H1 (cell line): ENCODE measurements at places on chromosomes 1 and 21.

DNA sequence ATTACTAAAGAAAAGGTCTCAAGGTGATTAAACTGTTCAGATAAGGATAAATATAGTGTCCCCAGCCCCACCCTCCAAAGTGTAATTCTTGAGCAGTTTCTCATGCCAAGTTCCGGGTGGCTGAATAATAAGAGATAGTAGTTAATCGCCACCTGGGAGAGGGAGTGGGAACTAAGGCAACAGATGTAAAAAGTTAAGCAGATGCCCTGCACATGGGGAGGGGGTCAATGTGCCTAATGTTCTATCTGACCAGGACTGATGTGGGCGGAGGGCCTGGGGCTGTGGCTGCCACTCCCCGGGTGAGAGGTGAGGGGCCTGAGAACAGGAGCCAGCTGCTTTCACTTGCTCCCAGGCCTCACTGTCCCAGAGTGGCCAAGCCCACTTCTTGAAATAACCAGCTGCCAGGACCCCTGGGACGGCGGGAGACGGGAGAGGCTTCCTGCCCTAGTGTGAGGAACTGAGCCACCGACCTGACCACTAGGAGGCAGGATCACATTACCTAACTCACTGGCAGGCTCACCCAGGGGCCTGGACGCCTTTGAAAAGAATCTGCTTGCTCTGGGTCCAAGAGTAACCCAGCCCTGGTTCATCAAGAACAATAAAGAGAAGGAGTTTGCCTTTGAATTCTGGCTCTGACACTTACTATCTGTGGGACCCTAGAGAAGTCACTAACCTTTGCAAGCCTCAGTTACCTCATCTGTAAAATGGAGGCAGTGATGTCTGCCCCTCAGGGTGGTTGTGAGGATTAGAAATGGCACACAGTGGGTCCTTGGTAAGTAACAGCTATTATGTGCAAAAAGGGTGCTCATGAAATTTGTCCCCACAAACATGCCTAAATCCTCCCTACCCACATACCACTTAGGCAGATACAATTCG lies 179.2 kb downstream of the ATG4C start:
- H3K4me3 ChIP-seq = no peak overlapping the region
- peaks cover 2% of the 10 kb centered on the region; the same call in 1 of the 2 replicates for H3K27me3 ChIP-seq
- no peaks in the 10 kb centered on the region for H3K36me3 ChIP-seq
- peak; percentile 81 for DNase-seq
- no peak overlapping the region for H3K27ac ChIP-seq

DNA sequence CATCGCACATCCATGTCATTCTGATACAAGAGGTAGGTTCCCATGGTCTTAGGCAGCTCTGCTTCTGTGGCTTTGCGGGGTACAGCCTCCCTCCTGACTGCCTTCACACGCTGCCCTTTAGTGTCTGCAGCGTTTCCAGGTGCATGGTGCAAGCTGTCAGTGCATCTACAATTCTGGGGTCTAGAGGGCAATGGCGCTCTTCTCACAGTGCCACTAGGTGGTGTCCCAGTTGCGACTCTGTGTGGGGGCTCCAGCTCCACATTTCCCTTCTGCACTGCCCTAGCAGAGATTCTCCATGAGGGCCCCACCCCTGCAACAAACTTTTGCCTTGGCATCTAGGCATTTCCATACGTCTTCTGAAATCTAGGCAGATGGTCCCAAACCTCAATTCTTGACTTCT lies 138.2 kb upstream of the BRINP3 start:
- no peaks in the 10 kb centered on the region for H3K27me3 ChIP-seq
- no peak overlapping the region for H3K4me3 ChIP-seq
- DNase-seq = peak; percentile 2
- H3K4me1 ChIP-seq = no peaks in the 10 kb centered on the region
- no peak overlapping the region for H3K27ac ChIP-seq

DNA sequence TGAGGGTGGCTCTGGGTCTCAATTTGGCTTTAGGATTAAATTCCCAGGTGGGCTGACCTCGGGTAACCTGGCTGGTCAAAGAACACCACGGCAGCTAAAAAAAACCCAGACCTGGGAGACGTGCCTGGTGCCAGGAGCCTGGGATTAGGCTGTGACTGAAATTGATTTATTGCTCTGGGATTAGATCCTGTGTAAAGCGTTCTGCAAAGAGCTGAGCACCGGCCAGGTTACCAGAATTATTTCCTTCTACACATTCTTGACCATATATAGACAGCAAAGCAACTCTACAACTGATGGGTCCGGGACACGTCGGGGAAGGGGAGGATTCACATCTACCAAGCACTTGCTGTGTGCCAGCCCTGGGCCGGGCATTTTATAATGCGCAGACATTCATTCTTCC lies 45.2 kb downstream of the TMCO4 start:
- H3K27me3 ChIP-seq = no peaks in the 10 kb centered on the region
- H3K36me3 ChIP-seq = no peaks in the 10 kb centered on the region
- no peaks in the 10 kb centered on the region for H3K4me1 ChIP-seq
- no peak overlapping the region for H3K27ac ChIP-seq
- no peak overlapping the region for H3K4me3 ChIP-seq
- no peak for DNase-seq

DNA sequence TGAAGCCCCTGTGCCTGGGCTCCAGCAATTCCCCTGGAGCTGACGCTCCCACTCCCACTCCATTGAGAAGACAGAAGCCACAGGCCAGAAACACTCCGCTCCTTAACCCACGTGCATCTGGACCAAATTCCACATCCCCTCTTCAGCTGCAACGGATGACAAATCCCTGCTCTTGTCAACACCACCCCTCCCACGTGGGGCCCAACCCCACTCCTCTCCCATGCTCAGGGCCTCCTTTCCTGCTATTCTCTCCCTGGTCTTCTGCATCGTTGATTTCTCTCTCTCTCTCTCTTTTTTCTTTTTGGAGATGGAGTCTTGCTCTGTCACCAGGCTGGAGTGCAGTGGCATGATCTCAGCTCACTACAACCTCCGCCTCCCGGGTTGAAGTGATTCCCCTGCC lies 18.3 kb downstream of the CA6 start:
- H3K36me3 ChIP-seq = no peaks in the 10 kb centered on the region
- no peaks in the 10 kb centered on the region for H3K27me3 ChIP-seq
- H3K4me1 ChIP-seq = peaks cover 2% of the 10 kb centered on the region; the same call in 1 of the 2 replicates
- no peak for DNase-seq
- no peak overlapping the region for H3K27ac ChIP-seq

- no peak overlapping the region for H3K4me3 ChIP-seq
- H3K27me3 ChIP-seq = no peaks in the 10 kb centered on the region
- no peaks in the 10 kb centered on the region for H3K36me3 ChIP-seq
- H3K4me1 ChIP-seq = no peaks in the 10 kb centered on the region; the same call in 1 of the 2 replicates
- DNase-seq = no peak
Measured at GRCh38 chr1:31013187-31013864, 52.2 kb downstream of the PUM1 start.

- no peaks in the 10 kb centered on the region for H3K27me3 ChIP-seq
- no peak overlapping the region for H3K4me3 ChIP-seq
- no peaks in the 10 kb centered on the region for H3K4me1 ChIP-seq
Measured at GRCh38 chr1:227747948-227748495, 12.8 kb downstream of the SNAP47 start.

GRCh38 chr1:201877877-201878401 lies 10.8 kb upstream of the SHISA4 start:
- H3K4me1 ChIP-seq = no peaks in the 10 kb centered on the region
- H3K27me3 ChIP-seq = no peaks in the 10 kb centered on the region
- DNase-seq = no peak
- H3K4me3 ChIP-seq = no peak overlapping the region
- no peak overlapping the region for H3K27ac ChIP-seq

- H3K4me3 ChIP-seq = no peak overlapping the region
- DNase-seq = no peak
- no peaks in the 10 kb centered on the region for H3K36me3 ChIP-seq
- H3K4me1 ChIP-seq = no peaks in the 10 kb centered on the region
- H3K27ac ChIP-seq = no peak overlapping the region
- no peaks in the 10 kb centered on the region for H3K27me3 ChIP-seq
Measured at GRCh38 chr21:28857752-28858151, 134.9 kb downstream of the LTN1 start.

- peak; percentile 73 for DNase-seq
- no peak overlapping the region for H3K4me3 ChIP-seq
- H3K36me3 ChIP-seq = no peaks in the 10 kb centered on the region
- no peak overlapping the region for H3K27ac ChIP-seq
- peaks cover 13% of the 10 kb centered on the region for H3K4me1 ChIP-seq
Measured at GRCh38 chr21:41611966-41612606, 104.1 kb upstream of the TMPRSS2 start.

GRCh38 chr21:38561613-38562581 lies 63.6 kb upstream of the ERG start:
- no peaks in the 10 kb centered on the region for H3K4me1 ChIP-seq
- H3K27ac ChIP-seq = no peak overlapping the region
- no peak overlapping the region for H3K4me3 ChIP-seq
- DNase-seq = no peak
- H3K36me3 ChIP-seq = no peaks in the 10 kb centered on the region

- DNase-seq = no peak
- no peaks in the 10 kb centered on the region for H3K27me3 ChIP-seq
- H3K4me3 ChIP-seq = no peak overlapping the region
Measured at GRCh38 chr21:44399955-44400790, 46.8 kb downstream of the TRPM2 start.

GRCh38 chr1:208172423-208173145 lies 71.6 kb downstream of the PLXNA2 start:
- H3K27ac ChIP-seq = no peak overlapping the region
- H3K27me3 ChIP-seq = no peaks in the 10 kb centered on the region

DNA sequence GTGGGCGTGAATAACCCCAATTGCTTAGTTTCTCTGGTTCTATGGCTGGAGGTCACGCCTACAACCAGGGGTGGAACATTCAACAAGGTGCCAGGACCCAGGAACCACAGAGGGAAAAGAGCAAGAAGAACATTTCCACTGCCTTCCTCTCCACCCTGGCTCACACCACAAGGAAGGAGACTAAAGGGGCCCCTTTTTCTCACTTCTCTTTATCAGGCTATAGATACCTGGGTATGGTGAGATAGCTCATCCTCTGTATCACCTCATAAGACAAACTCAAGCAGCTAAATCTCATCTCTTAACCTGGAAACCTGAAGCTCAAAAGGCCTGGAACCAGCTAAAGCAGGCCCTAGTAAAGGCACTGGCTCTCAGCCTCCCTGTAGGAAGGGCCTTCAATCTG lies 438.8 kb upstream of the OLFM3 start:
- H3K36me3 ChIP-seq = no peaks in the 10 kb centered on the region
- no peaks in the 10 kb centered on the region for H3K27me3 ChIP-seq
- H3K4me3 ChIP-seq = no peak overlapping the region
- DNase-seq = no peak
- H3K4me1 ChIP-seq = no peaks in the 10 kb centered on the region

DNA sequence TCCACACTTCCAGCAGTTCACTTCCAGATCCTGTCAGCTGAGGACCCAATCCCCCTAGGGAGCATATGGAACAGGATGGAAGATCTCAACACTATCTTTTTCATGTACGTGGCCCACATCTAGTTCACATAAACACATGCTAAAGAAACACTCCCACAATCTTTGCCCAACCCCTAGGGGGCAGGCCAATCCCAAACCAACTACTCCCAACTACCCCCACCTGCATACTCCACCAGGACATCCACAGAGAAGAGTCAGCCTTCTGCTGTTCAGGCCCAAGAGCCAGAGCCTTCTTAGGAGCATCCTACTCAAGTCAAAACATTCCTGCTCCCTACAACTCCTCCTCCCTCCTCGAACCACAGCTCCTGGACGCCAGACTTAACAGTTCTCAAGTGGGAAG lies 5.6 kb upstream of the SLC5A9 start:
- H3K4me1 ChIP-seq = 0 out of 2 replicates have a peak, but pooled peaks cover 6% of the 10 kb centered on the region
- no peaks in the 10 kb centered on the region for H3K36me3 ChIP-seq
- no peaks in the 10 kb centered on the region for H3K27me3 ChIP-seq
- no peak overlapping the region for H3K4me3 ChIP-seq

DNA sequence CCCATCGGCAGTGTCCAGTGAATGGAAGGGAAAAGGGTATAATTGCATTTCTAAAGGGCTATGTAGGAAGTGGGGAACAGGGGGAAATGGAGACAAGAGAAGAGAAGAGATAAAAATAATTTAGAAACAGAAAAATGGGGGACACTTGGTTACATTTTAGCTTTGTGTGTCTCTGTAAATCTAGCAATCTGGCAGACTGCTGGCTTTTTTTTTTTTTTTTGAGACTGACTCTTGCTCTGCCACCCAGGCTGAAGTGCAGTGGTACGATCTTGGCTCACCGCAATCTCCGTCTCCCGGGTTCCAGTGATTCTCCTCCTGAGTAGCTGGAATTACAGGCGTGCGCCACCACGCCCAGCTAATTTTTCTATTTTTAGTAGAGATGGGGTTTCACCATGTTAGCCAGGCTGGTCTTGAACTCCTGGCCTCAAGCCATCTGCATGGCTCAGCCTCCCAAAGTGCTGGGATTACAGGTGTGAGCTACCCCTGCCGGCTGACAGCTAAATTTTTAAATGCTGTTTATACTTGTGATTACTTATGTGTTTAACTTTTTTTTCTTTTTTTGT lies 53.4 kb downstream of the AGPAT3 start:
- H3K27ac ChIP-seq = no peak overlapping the region
- H3K36me3 ChIP-seq = no peaks in the 10 kb centered on the region
- no peak overlapping the region for H3K4me3 ChIP-seq
- no peak for DNase-seq

GRCh38 chr1:227894831-227895451 lies 52.8 kb downstream of the WNT9A start:
- no peak overlapping the region for H3K27ac ChIP-seq
- no peak overlapping the region for H3K4me3 ChIP-seq
- H3K36me3 ChIP-seq = no peaks in the 10 kb centered on the region
- DNase-seq = no peak
- H3K27me3 ChIP-seq = no peaks in the 10 kb centered on the region

- H3K4me1 ChIP-seq = peaks cover 33% of the 10 kb centered on the region
- H3K27ac ChIP-seq = no peak overlapping the region
- H3K36me3 ChIP-seq = no peaks in the 10 kb centered on the region
- no peak for DNase-seq
- H3K4me3 ChIP-seq = no peak overlapping the region
- H3K27me3 ChIP-seq = peaks cover 26% of the 10 kb centered on the region
Measured at GRCh38 chr1:20729990-20730689, 2.4 kb downstream of the SH2D5 start.

DNA sequence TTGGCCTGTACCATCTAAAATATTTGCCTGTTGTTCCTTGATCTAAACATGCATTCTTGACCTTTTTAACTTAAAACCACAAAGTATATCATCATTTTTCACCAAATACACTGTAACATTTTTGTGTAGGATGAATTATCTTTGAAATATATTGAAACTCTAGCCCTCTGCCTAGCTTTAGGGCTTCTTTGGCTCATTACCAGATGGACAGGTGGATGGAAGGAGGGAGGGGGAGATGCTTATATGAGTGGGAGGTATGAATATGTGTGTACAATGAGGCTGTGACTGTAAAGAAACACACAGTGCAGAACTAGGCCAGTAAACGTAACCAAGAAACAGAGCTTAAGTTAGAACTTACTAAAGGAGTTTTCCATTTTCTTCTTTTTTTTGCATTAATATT lies 118.5 kb downstream of the ESRRG start:
- no peak overlapping the region for H3K27ac ChIP-seq
- H3K27me3 ChIP-seq = no peaks in the 10 kb centered on the region
- H3K4me3 ChIP-seq = no peak overlapping the region
- H3K4me1 ChIP-seq = no peaks in the 10 kb centered on the region; the same call in 1 of the 2 replicates
- no peak for DNase-seq
